ENCODE measurements at places on chromosomes 12 and 14.

DNA sequence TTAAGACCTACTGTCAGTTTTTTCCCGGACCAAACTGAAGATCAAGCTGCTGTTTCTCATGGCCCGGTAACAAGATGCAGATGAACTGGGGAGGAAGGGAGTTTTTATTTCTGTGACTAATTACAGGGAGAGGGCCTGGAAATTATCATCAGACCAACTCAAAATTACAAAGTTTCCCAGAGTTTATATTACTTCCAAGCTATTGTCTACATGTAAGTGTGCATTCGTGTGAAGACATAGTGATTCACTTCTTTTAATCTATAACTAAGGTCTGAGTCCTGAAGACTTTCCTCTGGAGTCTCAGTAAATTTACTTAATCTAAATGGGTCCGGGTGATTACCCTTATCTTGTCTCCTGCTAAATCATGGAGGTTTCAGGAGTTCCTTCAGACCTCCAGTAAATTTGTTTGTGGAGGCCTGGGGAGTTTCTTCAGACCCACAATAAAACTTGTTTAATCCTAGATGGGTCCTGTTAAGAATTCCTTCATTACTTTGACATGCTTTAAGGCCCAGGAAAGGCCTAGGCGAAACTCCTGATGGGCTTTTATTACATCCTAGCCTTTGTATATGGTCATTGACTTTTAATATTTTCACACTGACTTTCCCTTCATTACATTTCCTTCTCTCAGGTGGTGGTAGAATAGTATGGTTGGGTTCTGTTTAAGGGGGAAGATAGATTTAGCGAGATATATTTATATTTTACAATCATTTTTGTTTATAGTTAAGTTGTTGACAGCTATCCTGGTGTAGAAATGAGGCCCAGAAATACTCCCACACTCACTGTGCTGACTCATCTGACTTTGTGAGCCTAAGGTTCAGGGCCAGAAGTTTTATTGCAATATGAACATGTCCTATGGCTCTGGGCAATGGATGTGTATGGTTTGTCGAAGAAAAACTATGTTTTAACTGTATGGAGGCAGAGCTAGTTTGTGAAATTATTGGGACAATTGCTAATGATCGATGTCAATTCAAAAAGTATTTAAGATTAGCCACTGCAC lies 627.0 kb upstream of the FBXO33 start:
- no peak for DNase-seq

DNA sequence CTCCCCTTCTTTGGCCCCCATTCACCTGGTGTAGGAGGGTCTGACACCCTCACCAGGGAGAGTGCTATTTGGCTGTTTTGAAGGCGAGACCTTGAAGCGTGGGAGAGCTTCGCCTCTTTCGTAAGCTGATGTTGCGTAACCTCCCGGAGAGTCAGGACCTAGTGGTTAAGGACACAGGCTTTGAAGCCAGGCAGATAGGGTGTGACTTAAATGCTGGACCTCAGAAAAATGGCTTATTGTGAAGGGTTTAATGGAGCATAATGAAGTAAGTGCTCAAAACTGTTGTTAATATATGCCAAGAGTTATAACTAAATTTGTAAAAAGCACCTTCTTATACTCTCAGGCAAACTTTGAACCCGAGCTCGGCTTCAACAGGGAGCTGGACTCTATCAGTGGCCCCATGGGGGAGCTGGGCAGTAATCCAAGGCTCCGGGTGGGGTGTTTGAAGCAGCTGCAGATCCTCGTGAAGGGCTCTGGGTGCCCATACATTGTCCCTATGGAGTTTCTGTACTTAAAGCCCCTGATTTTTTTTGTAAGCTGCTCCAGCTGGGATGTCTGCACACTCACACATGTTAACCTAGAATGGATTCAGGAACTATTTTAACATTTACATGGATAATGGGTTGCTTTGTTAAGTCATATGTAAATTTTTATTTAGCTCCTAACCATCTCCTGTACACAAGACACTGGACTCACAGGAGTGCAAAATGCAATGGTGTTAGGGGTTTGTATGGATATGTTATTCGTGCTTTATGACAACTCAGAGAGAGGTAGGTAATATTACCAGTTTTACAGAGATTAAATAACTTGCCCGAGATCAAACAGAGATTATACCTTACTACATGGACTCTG lies 26.0 kb downstream of the PPFIBP1 start:
- DNase-seq, result no peak

DNA sequence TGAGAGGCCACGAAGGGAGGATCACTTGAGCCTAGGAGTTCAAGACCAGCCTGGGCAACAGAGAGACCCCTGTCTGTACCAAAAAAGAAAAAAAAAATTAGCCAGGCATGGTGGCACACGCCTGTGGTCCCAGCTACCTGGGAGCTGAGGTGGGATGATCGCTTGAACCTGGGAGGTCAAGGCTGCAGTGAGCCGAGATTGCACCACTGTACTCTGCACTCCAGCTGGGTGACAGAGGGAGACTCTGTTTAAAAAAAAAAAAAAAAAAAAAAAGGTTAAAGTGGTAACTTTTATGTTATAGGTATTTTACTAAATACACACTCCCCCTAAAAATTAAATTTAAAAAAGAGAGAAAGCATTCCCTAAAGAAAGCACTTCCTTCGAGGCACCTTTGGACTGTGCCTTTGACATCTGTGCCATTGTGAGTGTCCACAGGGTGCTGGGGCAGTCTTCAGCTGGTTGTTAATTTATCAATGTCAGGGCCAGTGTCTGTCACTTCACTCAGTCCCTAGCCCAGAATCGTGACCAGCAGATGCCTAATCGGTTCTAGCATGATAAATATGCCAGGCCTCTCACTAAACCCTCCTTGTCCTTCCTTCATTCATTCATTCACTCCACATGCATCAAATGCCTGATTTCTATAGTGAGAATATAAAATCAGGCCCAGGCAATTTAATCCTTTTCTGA lies 63.1 kb downstream of the B4GALNT3 start:
- DNase-seq, result no peak

GRCh38 chr12:72865921-72866320 lies 593.8 kb downstream of the TRHDE start:
- DNase-seq, result no peak

DNA sequence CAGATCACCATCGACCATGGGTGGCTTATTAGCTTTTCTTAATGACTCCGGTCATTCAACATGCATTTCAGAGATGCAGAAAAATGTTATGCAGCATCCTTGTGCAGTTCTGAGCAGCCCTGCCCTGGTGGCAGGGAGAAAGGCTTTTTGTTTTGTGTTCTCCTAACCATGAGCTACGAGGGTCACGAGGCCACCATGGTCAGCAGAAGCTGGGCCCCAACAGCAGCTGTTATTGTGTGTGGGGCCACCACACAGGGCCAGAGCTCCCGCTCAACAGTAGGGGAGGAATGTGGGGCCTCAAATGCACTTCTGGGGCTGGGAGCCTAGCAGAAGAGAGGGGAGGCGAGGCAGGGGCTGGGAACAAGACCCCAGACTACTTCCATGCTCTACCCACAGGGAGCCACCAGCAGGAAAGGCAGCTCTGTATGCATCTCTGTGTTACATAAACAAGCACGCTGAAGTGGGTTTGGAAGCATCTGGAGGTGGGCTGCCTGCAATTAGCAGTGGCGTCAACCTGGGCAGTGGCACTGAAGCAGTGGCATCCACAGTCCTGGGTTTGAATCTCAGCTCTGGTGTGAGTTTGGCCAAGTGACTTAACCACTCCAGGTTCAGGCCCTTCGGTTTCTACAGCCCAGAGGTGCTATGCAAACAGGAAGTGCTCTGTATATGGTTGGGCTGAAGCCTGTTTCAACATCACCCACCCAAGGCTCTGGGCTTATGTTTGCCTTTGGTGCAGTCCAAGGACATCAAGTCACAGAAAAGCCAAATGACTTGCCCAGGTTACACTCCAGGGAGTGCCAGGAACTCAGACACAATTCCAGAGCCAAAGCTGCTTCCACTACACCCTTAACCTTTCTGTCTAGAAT lies 16.3 kb downstream of the GLTP start:
- no peak for DNase-seq

DNA sequence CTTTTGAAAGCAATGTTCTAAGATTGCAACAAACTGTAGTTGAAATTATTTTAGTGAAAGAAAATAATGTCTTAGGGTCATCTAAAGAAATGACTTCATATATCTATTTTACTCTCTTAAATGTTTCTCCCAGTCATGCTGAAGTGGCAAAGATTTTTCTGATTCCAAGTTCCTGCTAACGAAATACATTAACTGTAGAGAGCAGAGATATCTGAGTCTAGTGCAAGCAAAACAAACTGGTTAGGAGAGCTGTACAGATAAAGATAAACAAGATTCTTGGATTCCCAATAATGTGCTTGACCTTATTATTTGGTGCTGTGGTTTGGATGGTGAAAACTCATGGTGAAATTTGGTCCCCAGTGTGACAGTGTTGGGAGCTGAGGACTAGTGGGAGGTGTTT lies 199.9 kb upstream of the PWP1 start:
- no peak for DNase-seq

DNA sequence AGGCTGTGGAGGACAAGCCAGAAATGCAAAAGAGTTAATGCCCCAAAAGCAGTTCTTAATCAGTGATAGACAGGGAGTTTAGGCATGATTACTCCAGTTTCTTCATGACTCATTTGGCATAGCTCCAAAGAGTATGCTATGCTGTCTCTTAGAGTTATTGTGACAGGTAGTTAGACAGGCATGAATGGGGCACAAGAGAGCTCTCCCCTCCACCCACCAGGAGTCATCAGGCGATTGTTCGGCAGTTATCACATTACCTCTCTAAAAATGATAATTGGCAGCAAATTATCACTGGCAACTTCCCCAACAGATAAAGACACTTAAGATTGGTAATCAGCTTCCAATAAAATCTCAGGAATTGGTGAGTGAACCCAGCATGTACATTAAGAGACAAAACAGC lies 320.1 kb downstream of the DAD1 start:
- no peak for DNase-seq

- no peak for DNase-seq
Measured at GRCh38 chr14:80754696-80755095, 186.8 kb downstream of the CEP128 start.

DNA sequence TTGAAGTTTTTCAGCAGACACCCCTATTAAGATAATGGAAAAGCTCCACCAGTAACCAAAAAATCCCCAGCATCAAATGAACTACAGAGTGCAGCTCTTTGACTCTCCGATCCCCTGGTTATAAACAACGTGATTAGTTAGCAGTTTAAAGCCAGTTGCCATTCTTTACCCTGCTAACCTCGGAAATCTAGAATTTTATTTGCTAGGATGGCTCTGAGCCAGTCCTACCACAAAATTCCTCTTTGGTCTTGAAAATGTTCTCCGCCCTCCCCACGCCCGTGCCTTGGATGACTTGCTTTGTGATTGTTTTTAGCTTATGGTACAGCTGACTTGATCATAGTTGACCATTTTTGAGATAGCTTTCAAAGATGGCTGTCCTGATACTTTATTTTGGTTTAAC lies 1.2 kb downstream of the KLHDC2 start:
- DNase-seq, result no peak

GRCh38 chr14:65302571-65303189 lies 109.8 kb upstream of the FUT8 start:
- no peak for DNase-seq

GRCh38 chr12:958588-959123 lies 9.2 kb upstream of the RAD52 start:
- no peak for DNase-seq

DNA sequence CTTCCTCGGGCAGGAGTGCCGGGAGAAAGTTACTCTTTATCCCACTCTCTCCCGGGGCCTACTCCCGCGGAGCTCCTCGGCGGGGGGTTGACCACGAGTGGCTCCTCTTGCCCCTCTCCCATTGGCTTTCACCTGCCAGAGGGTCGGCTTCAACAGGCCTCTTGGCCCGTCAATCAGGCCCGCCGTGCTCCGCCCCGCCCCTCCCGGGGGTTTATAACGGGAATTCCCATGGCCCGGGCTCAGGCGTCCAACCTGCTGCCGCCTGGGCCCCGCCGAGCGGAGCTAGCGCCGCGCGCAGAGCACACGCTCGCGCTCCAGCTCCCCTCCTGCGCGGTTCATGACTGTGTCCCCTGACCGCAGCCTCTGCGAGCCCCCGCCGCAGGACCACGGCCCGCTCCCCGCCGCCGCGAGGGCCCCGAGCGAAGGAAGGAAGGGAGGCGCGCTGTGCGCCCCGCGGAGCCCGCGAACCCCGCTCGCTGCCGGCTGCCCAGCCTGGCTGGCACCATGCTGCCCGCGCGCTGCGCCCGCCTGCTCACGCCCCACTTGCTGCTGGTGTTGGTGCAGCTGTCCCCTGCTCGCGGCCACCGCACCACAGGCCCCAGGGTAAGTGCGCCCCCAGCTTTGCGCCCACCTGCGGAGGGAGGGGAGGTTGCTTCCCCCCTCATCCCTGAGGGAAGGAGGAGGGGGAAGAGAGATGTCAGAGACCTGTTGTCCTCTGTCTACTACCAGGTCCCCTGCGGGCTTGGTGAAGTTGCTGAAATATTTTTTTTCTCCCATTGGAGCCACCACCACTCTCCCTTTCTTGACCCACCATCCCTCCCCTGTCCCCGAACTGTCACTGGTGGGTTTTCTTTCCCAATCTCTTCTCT lies at the start of gene SMOC1:
Gene SMOC1 (plus strand): TSS at position 242 of the 869 bp plus-strand sequence. CDS start 263 bp downstream, at position 505.
- DNase-seq, result peak; percentile 31

DNA sequence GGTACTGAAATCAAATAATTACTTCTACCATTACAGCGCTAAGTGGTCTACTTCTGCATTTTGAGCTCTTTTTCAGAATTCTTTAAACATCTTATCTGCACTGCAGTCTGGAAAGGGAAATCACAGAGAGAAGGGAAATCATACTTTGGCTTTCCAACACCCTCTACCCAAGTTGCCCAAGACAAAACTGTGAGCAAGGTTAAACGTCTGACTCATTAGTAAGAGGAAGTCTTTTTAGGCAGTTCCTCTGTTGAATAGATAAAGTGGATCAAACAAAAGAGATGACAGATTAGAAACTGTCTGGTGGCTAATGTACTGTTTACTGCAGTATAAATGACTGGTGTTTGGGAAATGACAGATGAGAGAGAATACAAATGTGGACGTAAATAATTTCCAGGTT lies 858.1 kb downstream of the NRXN3 start:
- no peak for DNase-seq

DNA sequence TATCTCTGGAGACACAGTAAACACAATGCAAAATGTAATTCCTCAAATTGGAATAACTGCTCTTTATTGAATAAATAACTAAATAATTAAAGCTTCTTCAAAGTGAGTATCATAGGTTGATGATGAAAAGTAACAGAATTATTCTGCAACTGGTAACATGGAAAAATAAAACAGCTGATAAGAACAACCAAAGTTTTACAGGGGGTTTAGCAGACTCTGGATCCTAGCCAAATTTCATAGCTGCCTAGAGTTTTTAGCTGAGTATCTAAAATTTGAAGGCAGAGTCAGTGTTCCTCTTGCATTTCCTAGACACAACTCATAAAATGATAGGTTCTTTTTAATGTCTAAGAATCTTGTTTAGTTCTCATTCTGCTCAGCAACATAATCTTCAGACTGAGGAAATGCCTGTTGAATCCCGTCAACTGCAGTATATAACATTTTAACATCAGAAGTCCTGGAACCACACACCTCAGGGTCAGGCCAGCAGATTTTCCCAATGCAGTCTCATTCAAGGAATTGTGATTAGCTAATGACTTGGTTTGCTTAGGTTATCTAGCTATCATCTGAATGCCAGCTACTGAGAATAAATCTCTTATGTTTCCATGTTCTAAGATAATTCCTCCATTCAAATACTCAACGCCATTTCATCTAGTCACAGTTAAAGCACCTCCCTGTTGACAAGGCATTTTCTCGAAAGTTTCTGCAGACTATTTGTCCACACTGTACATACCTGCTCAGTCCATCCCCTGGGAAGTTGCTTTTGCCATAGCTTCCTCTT lies 411.6 kb downstream of the BCAT1 start:
- DNase-seq, result no peak

- DNase-seq, result no peak
Measured at GRCh38 chr12:92337128-92337527, 191.5 kb upstream of the BTG1 start.
